Stimulated activated CD4-positive, alpha-beta T cell treated with anti-CD3 and anti-CD28 coated beads, TNF-alpha, amount 100 ng/mL, for 1 hour (primary cell): ENCODE measurements at places on chromosomes 5 and 9.

GRCh38 chr5:78666041-78666444, 17.5 kb upstream of the LHFPL2 start:
- DNase-seq = no peak

DNA sequence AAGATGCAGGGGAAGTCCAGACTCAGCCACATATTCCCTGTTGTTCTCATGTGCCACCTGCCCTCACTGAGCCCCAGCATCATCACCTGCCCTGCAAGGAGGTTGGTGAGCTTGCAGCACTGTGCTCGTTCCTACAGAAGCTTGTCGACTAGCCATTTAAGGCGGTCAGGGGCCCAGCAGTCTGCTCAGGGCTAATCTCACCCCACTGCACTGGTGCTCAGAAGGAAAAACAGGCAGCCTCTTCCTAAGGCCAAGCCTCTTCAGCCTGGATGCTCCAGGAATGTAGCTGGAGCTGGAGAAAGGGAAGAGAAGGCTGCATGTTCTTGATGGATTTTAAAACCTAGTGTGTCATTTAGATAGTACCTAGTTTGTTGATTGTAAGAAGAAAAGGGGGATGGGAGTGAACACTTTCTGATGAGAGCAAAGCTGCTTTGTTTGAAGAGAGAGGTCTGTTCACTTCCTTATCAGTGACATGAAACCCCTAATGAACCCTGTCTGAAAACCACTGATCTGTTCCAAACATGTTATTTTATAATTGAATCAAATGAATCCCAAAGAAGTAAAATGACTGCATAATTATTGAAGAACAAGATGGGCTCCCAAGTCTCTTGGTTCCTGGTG, 10.6 kb upstream of the ASPN start:
- DNase-seq = no peak

GRCh38 chr9:33742519-33742918, 52.8 kb upstream of the PRSS3 start:
- DNase-seq = no peak

- DNase-seq = no peak
These were observed 32.5 kb downstream of the LEAP2 start for GRCh38 chr5:132905938-132906337.

DNA sequence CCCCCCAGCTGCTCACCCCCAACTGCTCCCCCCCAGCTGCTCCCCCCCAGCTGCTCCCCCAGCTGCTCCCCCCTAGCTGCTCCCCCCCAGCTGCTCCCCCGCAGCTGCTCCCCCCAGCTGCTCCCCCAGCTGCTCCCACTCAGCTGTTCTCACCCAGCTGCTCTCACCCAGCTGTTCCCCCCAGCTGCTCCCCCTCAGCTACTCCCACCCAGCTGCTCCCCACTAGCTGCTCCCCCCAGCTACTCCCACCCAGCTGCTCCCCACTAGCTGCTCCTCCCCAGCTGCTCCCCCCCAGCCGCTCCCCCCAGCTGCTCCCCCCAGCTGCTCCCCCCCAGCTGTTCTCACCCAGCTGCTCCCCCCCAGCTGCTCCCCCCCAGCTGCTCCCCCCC, 22.8 kb upstream of the AHRR start:
- DNase-seq = no peak

- DNase-seq = no peak
These were observed 485.8 kb downstream of the NTRK2 start for GRCh38 chr9:85155352-85155751.

- no peak for DNase-seq
These were observed 299.7 kb downstream of the NPR3 start for GRCh38 chr5:33010846-33011245.

DNA sequence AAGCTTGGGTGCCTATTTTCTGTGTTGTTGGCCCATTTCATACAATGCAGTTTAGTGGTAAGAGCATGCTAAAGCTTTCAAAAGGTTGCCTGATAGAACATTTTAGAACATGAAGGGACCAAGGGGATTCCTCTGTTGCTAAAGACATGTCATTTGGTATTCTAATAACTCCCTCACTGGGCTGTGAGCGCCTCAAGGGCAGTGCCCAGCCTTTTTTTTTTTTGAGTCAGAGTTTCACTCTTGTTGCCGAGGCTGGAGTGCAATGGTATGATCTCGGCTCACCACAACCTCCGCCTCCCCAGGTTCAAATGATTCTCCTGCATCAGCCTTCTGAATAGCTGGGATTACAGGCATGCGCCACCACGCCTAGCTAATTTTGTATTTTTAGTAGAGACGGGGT, 77.1 kb downstream of the PCSK5 start:
- DNase-seq = no peak

DNA sequence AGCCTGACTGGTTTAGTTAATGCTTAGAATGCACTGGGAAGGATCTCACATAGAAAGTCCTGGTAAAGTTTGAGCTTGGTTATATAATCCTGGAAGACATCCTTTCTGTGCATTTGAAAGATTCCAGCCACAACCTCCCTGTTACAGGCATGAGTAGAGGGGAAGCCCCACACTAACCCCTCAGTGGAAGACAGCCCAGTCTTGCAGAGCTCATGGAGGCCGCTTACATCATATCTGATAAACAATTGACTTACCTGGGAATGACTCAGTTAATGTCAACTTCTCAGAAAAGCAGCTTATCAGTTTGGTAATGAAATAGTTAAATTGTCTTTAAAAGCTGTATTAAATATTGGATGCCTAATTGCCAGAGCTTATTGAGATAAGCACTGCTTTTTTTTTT, 28.1 kb upstream of the PDE8B start:
- DNase-seq = no peak
